CD14-positive monocyte (primary cell): ENCODE measurements at places on chromosomes 12 and 14. TPM values are rescaled to one million over a fixed set of nuclear protein-coding genes. Genes with fewer than 3 reads are reported as not detected.

The USP44 gene
- polyA plus RNA-seq, result 0.13 TPM in 1 of 2 replicates, not detected in the other

DNA sequence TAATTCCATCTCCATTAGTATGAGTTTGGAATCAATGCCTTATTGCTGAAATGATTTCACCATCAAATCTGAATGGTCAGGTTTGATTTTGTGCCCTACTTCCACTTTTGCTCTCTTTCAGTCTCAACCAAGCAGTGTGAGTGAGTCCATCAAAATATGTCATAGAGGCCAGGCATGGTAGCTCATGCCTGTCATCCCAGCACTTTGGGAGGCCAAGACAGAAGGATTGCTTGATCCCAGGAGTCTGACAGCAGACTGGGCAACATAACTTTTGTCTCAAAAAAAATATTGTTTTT lies 22.0 kb upstream of the HSP90B1 start:
- no peak for DNase-seq

The CARMIL3 gene
- not detected for polyA plus RNA-seq

GRCh38 chr12:32756476-32757066 lies 874 bp upstream of the YARS2 start:
- no peak for DNase-seq

DNA sequence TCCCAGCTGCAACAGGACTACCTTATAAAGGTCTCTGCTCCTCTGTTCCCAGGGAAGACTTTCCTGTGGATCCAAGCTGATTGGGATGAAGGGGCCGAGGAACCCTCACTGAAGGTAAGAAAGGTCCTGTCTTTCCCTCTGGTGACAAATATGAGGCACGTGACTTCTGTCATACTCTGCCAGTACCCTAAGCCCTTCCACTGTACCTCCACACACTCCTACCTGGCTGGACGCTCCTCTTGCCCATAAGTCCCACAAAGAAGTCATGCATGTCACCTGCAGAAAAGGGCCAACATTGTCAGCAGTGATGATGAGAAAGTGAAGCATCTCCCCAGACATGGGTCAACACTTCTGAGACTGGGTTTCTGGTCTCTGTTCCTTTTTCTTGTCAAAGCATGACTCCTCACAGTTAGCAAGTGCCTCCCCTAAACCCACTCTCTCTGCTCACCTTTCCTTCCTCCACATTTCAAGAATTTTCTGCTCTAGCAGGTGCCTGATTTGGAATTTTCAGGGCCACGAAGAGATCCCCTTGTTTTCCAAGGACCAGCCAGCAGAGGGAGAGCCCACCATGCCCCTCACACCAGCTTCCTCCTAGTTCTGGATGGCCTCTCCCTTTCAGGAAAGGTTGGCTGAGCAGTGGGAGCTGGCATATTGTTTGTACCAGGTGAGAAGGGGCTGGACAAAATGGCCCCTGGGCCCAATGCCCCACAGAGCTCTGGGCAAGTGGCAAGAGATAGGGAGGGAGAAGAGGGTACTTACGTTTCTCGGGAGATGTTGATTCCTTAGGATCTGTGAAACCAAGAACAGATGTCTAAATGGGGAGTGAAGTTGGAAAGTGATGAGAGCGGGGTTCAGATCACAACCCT lies 3.5 kb downstream of the TAC3 start:
- DNase-seq, result no peak
